Activated B cell treated with CpG ODN at 0.5 μM for 24 hours (primary cell): ENCODE measurements at places on chromosomes 5 and 9. TPM values are rescaled to one million over a fixed set of nuclear protein-coding genes. Genes with fewer than 3 reads are reported as not detected.

Gene EPB41L4B
- total RNA-seq = 5.3 and 6.1 TPM in 2 replicates

DNA sequence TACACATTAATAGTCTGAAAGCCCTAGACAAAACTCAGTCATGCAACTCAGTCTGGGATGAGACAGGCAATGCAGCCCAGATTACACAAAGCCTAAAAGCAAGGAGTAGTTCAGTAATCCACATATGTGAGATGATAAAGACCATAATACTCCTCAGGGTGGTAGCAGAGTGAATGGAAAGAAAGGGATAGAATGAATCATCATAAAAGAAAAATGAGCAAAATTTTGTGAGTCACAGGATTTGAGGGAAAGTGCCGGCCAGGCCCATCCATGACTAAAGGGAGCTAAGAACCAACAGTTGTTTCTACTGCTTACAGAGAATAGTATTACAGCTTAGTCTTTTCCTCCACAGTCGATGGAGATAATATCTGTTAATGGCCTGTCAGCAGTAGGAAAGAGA, 90.0 kb upstream of the POU5F2 start:
- DNase-seq = no peak

- DNase-seq = no peak
These were observed 49.9 kb downstream of the SIL1 start for GRCh38 chr5:139148306-139148705.

DNA sequence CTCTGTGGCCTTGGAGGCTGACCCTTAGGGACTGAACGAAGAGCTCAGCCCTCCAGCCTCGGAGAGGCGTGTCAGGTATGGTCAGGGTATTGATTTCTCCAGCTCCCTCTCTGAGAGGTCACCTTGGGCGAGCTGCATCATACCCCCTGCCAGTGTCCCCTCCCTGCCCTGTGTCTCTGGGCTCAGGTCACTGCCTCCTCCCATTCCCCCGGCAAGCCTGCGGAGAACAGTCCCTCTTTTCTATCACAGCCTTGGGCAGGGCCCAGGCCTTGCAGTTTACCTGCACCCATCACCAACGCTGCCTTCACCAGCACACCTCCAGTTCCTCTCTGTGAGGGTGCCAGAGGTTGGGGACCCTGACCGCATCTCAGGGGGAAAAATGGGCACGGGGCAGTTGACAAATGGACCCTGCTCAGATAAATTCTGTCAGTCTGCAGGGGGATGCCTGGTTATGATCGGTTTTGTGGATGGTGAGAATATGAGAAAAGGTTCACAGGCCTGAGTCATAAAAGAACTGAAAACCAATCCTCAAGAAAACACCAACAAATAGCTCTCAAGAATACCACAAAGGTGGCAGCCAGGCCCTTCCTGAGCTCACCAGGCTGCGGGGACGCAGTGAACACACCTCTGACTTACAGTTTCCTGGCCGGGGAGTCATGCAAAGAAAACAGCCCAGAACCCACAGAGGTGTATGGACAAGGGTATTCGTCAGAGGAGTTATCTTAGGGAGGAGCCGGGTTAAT, 24.7 kb upstream of the RXRA start:
- no peak for DNase-seq
